ENCODE measurements at places on chromosomes 3 and 15. TPM values are rescaled to one million over a fixed set of nuclear protein-coding genes. Genes with fewer than 3 reads are reported as not detected.

The ACSBG1 gene
- not detected for total RNA-seq

The SCG3 gene
- not detected for total RNA-seq

The SAMMSON gene
- total RNA-seq, result not detected

The MESP2 gene
- not detected for total RNA-seq

The PPIP5K1 gene
- 21.4 TPM for total RNA-seq

The PDE12 gene
- 24.5 TPM for total RNA-seq

The LAMB2 gene
- 150 TPM for total RNA-seq
